ACHN (cell line): ENCODE measurements at places on chromosomes 5 and 9.

GRCh38 chr5:133497608-133498348, 114.6 kb downstream of the FSTL4 start:
- DNase-seq, result no peak

DNA sequence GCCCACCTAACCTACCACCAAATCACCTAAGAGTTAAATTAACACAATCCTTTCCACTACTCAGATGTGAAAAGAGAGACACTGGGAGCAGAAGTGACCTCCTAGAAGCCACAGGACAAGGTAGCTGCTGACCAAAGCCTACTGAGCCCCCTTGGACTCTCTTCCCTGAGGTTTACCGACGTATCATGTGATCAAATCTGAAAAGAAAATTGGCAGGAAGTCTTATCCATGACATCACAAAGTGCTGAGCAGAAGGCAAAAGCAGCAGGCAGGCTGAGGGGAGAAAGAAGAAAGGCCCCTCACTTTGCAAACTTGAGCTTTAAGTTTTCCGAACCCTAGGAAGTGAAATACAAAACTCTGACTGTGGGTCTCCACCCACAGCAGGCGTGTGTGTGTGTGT, 11.1 kb downstream of the PRELID2 start:
- DNase-seq, result no peak

- no peak for DNase-seq
Measured at GRCh38 chr5:75756211-75756610, 39.0 kb upstream of the POC5 start.

DNA sequence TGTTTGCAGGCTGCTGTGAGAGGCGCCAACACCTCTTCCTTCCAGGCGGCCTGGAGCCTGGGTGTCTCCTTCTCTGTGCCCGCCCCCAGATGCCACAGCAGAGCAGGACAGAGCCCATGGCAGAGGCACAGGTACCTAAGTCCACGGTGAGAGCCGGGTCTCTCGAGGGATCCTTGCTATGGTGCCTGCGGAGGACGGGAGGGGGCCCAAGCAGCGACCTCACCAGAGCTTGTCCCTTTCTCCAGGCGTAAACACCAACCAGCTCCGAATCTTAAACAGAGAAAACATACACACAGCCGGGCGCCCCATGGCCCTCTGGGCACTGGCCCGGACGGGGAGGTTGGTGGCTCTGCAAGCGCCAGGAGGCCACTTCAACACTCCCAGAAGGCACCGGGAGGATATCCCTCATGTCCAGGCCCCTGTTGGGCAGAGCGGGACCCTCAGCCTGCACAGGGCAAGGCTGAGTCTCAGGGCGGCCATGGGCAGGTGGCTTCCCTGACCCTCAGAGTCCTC, 11.8 kb downstream of the CCDC187 start:
- DNase-seq, result no peak

GRCh38 chr5:39164016-39164415, 55.3 kb downstream of the FYB1 start:
- no peak for DNase-seq

- peak; percentile 25 for DNase-seq
Measured at GRCh38 chr5:43773478-43773844, 170.5 kb downstream of the NNT start.

- no peak for DNase-seq
Measured at GRCh38 chr9:129437626-129438323, 183.1 kb downstream of the C9orf50 start.

DNA sequence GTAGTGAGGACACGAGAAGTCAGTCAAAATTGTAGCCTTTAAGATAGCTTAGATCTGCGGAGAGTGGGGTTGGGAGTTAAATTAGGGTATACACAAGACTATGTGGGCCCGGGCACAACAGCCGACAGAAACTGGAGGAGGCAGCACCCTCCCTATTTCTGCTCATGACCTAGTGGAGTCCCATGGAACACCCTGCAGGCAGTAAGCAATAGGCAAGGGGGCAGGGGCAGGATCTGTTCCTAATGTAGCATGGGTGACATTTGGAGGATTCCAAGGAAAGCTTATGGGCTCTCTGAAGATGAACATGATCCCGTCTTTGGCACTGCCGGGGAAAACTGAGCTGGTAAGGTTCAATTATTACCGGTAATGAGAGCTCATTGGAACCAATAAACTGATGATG, 67.0 kb downstream of the FEM1C start:
- DNase-seq, result no peak

DNA sequence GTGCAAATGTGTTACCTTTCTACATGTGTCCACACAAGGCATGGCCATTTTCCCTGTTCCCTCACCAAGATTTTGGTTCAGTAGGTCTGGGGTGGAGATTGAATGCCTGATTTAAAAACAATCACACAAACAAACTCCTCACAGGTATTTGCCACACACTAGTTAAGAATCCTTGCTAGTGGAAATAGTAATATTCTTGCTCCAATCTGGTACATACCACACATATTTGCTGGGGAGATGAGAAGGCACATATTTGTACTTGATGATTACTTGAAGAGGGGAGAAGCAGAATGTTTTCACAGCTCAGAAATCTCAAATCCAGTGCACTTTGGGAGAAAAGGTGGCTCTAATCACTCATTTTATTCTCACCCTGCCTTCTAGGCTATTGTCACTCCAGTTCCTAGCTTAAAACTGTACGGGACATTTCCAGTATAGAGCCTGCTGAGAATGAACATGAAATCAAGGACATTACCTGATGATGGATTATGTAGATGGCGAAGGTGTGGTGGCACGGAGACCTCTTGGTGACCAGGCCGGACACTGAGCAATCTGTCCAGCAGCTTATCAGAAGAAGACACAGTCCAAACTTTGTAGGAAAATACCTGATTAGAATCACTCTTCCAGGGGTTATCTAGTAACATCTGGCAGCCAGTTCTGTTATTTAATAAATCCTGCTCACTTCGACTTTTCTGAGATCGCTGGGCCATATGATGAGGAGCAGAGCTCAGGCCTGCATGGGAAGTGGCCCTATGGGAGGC, 116.1 kb upstream of the IL6ST start:
- DNase-seq, result no peak
